Astrocyte (in vitro differentiated cells and primary cell): ENCODE measurements at places on chromosomes 4 and X.

DNA sequence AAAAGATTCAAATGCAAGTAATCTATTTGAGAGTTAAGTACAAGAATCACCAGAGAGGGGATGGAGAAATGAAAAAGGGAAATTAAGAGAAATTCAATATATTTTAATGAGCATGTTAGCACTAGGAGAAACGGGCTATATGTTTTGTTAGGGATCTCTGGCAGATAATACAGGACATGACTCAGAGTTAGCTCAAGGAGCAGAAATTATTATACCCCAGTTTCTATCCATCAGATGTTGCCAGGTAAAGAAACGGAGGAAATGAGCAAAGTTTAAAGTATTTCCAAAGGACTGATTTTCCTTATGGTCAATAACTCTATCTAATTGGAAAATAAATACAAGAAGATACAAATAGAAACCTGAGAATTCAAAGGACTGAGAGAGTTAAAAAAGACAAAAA is 867.6 kb downstream of the TRAM1L1 start:
- no peak for DNase-seq

DNA sequence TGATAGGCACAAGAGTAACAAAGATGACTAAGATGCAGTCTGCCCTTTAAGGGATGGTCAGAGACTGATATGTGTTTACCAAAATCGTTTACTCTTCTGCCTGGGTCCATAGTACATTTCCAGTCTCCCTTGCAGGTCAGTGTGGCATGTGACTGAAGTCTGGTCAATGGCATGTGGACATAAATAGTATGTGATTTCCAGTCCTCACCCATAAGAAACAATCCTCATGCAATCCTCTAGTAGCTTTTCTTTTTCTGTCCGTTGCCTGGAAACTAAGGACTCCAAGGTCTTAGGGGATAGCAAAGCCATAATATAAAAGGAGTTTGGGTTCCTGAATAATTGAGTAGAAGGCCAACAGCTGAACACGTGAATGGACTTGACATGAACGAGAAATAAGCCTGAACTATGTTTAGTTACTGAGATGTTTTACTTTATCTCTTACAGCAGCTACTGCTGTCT is 1.1 kb downstream of the SLC9B2 start:
- DNase-seq: peak; percentile 12

DNA sequence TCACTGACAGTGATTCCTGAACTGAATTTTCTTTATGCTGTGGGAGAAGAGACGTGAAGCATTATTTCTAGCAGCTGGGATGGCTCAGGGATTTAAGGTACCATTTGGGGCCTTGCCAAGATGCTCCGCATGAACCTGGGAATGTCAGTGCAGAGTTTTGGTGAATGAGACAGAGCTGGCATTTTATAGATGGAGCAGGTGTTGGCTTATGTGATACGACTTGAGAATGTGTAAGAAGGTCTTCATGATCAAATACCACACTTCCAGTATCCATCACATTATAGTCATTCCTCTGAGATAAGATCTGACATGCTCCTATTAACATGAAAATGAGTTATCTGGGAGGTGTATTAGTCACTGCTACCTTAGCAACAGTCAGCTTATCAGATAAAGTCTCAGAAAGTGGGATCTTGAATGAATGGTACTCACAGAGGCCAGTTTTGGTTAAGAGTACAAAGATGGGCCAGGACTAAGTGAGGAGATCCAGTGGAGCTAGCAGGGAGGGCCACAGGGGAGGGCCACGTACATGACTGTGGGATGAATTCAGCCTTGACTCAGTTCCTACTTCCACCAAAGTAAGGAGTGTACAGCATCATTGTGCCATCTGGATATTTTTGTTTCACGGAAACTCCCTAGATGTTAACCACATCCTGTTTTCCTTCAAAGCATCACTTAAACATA is 116.7 kb downstream of the SPCS3 start:
- peak; percentile 96 for DNase-seq

- DNase-seq: no peak
Measured at GRCh38 chrX:113954297-113954696, 629.6 kb upstream of the HTR2C start.

- DNase-seq: no peak
Measured at GRCh38 chr4:163565226-163566135, 71.0 kb downstream of the TMA16 start.

- DNase-seq: no peak
Measured at GRCh38 chr4:32061916-32062315, 1341.7 kb downstream of the PCDH7 start.

DNA sequence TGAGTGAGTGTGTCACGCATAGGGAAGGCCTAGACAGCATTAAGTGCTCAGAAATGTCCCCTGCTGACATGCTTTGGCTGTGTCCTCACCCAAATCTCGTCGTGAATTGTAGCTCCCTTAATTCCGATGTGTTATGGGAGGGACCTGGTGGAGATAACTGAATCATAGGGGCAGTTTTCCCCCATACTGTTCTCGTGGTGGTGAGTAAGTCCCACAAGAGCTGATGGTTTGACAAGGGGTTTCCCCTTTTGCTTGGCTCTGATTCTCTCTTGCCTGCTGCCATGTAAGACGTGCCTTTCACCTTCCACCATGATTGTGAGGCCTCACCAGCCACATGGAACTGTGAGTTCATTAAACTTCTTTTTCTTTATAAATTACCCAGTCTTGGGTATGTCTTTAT is 78.0 kb downstream of the NSUN7 start:
- no peak for DNase-seq

DNA sequence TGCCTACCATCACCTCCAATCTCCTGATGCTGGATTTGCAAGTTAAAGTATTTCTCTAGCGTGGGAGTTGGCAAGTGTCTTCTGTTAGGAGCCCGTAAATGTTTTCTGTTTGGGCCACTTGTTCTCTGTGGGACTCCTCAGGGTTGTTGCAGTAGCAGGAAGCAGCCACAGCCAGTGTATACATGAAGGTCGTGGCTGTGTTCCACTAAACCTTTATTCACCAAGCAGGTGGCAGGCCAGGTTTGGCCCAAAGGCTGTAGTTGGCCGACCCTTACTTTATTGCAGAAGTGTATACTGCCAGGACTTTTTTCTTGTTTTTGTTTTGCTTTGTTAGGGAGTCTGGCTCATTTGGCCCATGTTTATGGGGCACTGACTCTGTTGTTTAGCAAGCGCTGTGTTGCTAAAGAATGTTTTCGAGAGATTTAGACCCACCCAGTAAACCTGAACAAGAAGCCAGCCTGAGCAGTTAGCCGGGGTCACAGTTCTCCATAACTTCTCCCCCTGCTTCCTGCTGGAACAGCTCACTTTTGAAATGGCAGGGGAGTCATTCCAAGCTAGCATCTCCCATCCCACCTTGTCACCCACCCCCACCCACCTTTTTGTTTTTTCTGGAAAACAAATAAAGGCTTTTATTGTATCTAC is 58.8 kb downstream of the SHROOM2 start:
- DNase-seq: no peak

GRCh38 chrX:10743476-10743875 is 123.1 kb upstream of the MID1 start:
- DNase-seq: no peak

GRCh38 chr4:16297003-16297402 is 70.7 kb upstream of the TAPT1 start:
- no peak for DNase-seq

GRCh38 chr4:111610681-111611080 is 534.6 kb upstream of the FAM241A start:
- DNase-seq: no peak

DNA sequence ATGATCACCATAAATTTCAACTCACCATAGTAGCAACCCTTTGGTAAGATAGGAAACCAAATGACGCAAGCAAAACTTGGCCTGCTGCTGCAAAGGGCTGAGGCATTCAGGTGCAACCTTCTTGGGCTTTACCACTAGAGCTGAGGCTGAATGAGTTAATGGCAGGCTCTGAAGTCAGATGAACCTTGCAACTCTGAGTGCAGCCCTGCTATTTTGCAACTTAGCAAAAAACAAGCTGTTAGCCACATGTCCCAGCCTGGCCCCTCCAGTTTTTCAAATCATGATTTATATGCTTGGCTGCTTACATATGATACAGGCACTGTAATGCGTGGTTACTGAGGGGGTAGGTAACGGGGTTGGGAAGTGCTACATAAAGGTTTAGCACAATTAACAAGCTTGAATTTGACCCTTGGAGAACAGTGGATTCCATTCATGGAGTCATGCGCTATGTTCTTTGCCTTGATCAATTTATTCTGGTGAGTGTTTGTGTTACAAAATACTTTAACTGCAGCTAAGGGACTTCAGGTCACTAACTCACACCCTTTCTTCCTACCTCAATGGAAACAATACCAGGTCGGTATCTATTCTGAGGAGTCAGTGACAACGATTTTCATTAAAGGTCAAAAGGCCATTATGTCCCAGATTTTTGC is 80.5 kb upstream of the PPARGC1A start:
- no peak for DNase-seq

GRCh38 chr4:165635381-165635780 is 237.7 kb upstream of the TLL1 start:
- no peak for DNase-seq

- DNase-seq: no peak
Measured at GRCh38 chrX:126799059-126799458, 20.5 kb upstream of the PRR32 start.

DNA sequence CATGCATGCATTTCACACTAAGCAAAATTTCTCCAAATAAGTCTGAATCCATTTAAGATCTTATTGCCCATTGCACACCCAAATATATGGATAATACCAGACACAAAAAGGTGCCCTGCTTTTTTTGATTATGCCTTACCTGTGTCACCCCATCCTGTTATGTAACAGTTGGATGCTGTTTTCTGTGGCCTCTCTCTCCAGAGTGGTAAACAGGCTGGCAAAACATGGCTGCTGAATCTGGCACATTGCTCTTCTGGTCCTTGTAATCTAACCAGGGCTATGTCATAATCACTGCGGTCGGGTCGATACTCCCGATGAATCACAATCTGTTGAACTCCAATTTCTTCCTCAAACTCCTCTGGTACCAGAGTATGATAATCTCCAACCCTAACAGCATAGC is 70.1 kb downstream of the PRSS12 start:
- DNase-seq: peak; percentile 70

DNA sequence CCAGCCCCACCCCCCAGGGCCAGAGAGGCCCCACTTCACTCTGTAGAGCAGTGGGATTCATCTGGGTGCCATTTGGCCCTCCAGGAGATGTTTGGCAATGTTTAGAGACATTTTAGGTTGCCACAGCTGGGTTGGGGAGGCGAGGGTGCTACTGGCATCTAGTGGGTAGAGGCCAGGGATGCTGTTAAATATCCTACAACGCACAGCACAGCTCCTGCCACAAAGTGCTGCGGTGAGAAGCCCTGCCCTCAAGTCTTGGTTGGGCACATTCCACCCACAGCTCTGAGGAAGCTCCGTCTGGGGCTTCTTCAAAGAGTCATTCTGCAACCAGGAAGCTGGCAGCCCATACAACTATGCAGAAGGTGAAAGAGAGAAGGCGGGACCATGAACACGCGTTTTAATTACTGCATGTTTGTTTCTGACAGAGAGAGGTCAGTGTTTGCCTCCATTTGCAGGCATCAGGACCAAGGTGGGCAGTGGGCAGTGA is 48.1 kb upstream of the FAM9C start:
- DNase-seq: no peak
